EL (cell line): ENCODE measurements at places on chromosomes 2 and 18.

DNA sequence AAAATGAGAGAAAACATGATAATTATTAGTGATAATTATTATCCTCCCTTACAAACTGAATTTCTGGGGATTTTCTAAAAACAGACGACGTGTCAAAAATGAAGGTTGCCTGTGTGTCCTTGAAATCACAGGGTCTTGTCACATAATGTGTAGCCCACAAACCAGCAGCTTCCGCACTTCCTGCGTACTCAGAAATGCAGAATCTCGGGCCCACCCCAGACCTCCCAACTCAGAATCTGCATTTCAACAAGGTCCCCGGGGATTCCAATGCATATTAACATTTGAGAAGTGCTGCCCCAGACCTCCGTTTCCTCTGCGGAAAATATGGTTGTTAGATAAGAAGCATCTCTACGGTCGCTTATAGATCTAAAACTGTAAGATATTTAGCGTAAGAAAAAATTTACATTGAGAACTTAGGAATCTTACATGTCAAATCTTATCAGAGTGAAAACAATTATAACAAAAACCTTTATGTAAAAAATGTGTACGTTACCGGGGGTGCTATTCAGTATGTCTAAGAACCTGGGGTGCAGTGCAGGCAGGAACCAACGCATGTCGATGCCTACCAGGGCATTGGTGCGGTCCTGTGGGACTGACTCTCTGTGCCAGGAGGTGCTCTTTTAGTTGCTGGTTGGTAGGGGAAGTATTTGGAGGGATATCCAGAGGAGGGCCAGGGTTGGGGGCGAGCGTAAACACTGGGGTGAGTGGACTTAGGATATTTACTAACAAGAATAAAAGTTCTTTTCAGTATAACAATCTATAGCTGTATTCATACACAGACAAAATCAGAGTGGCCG lies 15.2 kb downstream of the CDKL4 start:
- no peak for DNase-seq

- DNase-seq, result no peak
These were observed 101.4 kb upstream of the CELF4 start for GRCh38 chr18:37666991-37667390.

DNA sequence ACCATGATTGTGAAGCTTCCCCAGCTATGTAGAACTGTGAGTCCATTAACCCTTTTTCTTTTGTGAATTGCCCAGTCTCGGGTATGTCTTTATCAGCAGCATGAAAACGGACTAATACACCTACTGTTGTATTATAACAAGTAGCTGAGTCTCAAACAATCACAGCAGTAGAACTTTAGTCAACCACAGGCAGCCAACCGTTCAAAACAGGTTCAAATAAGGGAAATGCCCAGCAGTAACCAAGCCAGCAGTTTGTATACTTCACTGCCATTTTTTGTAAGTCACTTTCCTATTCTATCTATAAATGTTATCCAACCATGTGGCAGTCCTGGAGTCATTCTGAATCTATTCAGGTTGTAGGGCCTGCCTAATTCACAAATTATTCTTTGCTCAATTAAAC lies 1560.6 kb upstream of the SLC39A10 start:
- no peak for DNase-seq

- no peak for DNase-seq
These were observed 603.9 kb upstream of the FANCL start for GRCh38 chr2:58845011-58845410.

DNA sequence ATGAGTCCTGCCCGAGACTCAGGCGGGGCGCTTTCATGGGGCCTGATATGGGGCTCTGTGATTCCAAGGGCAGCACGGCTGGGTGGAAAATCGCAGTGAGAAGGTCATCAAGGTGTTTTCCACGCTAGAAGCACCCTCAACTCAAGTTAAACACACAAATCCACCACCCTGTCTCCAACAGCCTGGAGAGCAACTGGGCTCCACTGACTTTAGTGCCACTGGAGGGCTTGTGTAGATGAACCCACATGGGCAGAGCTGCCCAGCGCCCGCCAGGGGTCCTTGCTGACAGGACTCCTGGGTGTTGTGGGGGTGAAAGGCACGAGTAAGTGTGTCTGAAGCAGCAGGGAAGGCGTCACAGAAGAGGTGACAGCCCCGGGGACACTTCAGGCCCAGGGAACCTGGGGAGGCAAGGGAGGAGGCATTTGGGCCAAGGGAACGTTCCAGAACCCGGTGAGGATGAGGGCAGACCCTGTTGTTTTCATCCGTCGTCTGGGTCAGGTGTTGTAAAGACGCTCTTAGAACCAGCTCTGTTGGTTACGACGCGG lies 51.8 kb upstream of the CTDP1 start:
- DNase-seq, result no peak

DNA sequence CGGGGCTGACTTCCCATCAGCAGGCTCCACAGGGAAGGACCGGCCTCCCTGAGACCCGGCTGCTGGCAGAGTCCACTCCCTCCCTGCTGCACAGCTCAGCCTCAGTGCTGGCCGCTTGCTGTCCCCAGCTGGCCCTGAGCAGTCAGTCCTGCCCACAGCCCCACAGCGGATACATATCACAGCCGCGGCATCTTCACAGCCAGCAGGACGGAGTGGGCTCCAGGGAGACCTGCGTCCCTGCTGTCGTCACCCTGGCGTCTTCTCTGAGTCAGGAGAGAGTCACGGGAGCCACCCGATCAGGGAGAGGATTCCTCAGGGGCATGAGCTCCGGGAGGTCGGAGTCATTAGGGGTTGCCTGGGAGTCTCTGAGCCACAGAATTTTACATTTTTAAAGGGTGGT lies 13.1 kb upstream of the SNTG2 start:
- peak; percentile 73 for DNase-seq

- peak; percentile 28 for DNase-seq
These were observed 17.1 kb upstream of the ATOH8 start for GRCh38 chr2:85736456-85737355.
